CD4-positive, alpha-beta T cell (primary cell): ENCODE measurements at places on chromosomes 7 and 10.

DNA sequence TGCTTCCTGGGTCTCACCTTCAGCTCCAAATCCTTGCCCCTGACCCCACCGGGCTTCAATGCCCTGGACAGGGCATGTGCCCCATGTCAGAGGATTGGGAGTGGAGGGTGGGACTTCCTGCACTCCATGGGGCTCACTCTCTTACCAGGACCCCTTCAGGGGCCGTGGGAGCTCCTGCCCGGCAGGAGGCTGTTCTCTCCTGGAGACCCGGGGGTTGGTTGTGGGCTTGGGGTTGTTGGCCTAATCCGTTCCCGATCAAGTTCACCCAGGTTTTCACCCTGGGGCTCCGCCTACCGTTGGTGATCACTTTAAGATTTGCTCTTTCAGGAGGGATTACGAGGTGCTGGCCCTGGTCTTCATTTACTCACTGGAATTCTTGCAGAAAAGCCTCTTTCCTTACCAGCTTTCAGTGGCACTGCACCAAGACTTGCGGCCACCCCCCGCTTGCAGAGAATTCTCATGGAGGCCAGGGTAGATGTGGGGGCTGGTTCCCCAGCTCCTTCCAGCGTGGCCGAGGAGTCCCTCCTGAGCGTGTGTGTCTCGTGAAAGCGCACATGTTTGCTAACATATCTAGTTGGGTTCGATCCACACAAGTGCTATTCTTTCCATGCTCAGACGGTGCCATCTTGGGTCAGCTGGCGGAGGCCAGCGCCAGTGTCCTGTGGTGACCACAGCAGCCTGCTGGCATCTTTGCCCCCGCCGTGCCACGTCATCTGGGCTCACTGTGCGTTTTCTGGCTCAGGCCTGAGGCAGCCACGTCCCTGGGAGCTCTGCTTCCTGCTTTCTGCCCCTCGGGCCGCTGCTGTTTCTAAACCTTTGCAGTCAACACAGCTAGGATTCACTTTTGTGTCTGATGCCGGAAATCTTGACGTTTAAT, 15.6 kb downstream of the PWWP2B start:
- no peak for DNase-seq

DNA sequence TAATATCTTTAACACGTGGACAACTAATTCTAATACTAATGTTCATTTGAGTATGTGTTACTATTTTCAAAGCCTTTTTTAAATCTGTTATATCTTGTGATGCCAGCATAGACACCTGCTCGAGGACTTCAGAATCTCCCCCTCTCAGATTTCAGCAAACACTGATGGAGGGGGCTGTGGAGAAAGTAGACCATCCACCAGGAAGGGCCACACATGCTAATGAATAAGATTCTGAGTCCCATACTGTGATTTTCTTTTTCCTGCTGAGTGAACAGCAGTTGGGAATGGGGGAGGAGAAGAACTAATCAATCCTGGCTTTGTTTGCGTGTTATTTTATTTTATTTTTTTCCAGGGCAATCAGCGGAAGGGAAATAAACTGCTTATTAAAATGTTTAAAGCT, 157.9 kb upstream of the CSTF2T start:
- no peak for DNase-seq

GRCh38 chr10:104587751-104588150, 53.3 kb upstream of the SORCS3 start:
- no peak for DNase-seq

DNA sequence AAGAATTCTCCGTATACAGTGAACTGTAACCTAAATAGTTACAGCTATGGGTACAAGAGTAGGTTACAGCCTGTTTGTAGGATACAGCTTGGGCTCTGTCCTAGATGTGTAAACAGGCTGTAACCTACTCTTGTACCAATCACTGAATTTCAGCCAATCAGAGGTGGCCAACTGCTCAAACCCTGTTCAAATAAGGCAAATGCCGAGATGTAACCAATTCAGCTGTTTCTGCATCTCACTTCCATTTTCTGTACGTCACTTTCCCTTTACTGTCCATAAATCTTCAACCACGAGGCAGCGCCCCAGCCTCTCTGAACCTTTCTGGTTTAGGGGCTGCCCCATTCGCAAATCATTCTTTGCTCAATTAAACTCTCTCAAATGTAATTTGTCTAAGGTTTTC, 8.3 kb upstream of the MMP21 start:
- no peak for DNase-seq

- no peak for DNase-seq
These were observed 10.2 kb downstream of the KLF14 start for GRCh38 chr7:130723784-130724183.

DNA sequence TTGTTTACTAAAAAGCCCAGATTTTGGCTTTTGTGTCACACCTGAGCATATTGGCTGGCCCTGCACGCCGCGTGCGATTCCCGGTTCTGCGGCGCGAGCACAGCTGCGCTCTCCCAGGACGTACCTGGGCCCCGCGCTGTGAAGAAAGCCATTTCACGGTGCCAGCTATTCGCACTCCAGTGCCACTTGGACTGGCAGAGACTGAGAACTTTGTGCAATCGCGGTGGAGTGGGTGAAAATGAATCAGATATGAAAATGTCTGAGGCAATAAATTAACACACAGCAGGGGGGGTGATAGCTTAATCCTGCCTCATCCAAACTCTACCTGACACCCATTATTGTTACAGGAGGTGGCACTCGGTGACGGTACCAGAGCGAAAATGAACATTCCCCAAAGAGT, 330.1 kb upstream of the MGMT start:
- no peak for DNase-seq
